ACHN (cell line): ENCODE measurements at places on chromosomes 3 and 15.

- DNase-seq = no peak
Observed at GRCh38 chr3:187783098-187783497, 37.8 kb upstream of the BCL6 start.

- no peak for DNase-seq
Observed at GRCh38 chr3:62028236-62028635, 345.1 kb downstream of the FEZF2 start.

GRCh38 chr15:57205996-57206395 is 170.3 kb upstream of the CGNL1 start:
- no peak for DNase-seq

- no peak for DNase-seq
Observed at GRCh38 chr15:45163508-45163856, 24.3 kb downstream of the SHF start.

DNA sequence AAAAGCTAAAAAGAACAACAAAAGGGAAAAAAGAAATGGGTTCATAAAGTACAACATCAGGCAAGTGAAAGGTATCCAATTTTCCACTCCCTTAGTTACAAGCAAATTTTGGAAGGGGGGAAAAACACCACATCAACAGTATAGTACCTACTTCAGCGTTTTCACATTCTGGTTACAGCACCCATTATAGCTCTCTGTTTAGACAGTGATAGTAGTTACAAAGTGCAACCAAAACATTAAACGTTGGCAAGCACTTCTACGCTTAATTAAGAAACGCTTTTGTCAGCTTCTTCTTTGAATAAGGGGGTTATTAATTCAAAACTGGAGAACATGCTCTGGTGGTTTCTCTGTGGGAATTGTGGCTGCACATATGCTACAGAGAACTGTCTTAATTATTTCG is 180.2 kb downstream of the VPS13C start:
- DNase-seq = no peak

DNA sequence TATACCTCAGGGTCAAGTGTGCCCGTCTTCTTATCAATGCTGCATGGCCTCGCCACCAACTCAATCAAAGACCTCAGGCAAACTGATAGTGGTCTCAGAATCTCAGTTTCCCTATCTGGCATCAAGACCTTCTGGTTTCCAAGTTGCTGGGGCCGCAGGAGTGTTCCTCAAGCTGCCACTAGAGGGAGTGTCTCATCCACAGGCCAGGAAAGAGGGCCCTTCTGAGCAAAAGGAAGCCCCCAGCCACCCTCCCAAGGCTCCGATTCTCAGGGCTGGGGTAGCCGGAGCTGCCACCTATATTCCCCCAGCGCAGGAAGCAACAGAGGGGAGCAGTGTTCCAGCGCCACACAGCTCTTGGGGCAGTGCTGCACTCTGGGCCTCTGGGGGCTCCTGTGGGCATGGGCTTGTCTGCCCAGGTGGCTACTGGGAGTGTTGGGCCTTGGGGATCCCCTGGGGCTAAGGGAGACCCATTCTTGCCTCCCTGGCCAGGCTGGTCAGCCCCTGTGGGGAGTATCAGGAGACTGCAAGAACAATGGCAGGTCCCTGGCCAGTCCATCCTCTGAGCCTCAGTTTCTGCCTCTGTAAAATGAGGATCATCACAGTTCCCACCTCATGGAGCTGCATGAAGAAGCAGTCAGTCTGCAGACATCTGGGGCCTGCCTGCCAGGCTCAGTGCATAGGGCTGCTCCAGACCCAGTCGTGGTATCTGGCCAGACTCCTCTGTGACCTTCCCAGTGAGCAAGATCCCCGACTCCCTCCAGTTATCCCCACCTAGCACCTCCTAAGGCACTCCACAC is 23.4 kb upstream of the SEC13 start:
- peak; percentile 26 for DNase-seq

DNA sequence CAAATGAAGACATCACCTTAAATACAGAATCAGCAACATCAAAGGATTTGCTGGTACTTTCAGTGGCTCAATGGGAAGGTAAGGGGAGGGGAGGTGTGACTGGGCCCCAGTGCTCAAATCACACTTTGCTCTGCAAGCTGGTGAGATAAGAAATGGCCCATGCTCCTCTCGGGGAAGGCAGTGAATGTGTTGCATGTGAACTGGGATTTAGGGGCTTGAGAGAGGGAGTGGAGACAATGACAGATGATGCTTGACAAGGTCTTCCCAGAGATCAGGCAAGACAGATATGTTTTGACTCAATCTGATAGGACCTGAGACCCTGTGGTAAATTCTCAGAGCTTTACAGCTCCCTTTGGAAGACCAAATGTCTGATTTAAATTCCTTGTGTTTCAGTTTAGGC is 233.0 kb upstream of the PROK2 start:
- no peak for DNase-seq

DNA sequence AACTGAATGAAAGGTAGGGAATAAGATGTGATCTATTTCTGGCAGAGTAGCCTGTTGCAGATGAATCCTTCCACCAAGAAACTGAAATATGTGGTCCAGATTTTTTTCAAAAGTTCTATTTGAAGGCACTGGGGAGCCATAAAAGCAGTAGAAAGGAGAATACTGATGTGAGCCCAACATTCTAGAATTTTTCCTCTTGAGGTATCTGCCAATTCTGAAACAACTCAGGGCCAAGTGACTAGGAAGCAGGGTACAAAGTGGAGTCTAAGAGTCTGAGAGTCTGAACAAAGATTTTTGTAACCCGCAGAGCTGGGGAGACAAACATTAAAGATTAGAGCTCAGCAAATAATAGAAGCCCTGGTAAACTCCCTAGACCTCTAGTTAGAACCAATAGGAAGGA is 58.3 kb upstream of the SLCO3A1 start:
- DNase-seq = no peak

DNA sequence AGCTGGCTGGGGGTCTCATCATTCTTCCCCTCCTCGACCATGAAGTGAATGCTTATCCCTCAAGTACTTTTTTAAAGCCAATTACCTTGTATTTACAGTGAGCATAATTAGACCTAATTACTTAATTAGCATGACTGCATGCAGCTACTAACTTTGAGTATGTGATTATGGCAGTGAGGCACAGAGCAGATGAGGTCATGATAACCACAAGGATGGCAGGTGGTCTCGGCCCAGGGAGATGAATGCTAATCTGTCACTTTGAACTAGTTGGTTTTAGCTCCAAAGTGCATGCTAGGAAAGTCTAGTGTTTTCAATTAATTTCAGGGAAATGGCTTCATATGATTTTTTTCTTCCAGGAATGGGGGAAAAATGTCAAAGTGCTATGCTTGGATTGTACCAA is 233.8 kb downstream of the NTRK3 start:
- no peak for DNase-seq

DNA sequence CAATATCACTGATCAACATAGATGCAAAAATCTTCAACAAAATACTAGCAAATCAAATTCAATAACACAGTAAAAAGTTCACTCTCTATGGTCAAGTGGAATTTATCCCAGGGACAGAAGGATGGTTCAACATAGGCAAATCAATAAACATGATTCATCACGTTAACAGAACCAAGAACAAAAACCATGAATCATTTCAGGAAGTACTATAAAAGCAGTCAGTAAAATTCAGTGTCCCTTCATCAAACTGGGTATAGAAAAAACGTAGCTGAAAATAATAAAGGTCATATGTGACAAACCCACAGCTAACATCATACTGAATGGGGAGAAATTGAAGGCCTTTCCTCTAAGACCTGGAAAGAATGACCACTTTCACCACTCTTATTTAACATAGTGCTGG is 172.1 kb downstream of the POLR2M start:
- DNase-seq = no peak

- DNase-seq = no peak
Observed at GRCh38 chr3:49238274-49239127, 38.5 kb downstream of the C3orf62 start.

DNA sequence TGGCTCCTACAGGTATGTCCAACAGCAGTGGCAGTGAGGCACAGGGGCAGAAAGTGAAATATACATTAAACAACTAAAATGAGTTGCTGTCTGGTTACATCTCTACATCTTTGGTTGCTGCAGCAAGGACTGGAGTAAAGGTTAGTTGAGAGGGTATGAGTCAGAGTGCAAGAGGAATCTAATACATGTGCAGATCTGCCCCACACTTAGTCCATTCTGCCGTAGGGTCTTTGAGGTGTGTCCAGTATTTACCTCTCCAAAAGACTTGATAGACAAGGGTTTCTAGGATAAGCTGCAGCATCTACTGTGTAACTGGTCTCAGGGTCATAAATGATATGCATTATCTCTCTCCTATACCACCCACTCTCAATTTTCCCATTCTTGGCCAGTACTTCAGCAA is 6.2 kb upstream of the NEDD4 start:
- no peak for DNase-seq

GRCh38 chr15:98725874-98726273 is 77.5 kb downstream of the IGF1R start:
- no peak for DNase-seq

DNA sequence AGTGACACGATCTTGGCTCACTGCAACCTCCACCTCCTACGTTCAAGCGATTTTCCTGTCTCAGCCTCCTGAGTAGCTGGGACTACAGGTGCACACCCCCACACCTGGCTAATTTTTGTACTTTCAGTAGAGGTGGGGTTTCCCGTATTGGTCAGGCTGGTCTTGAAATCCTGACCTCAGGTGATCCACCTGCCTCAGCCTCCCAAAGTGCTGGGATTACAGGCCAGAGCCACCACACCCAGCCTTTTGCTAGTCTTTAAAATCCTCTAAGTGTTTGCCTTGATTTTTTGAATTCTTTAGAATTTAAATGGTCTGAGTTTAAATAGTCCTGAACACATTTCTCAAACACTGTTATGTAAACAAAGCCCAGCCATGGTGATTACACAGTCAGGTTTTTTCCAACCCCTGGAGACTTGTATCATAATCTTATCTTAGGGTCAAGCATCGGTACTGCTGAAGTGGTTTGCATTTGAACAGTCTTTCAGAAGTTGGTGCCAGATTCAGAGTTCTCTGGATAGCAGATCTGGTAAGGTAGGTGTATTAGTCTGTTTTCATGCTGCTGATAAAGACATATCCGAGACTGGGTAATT is 28.2 kb upstream of the PIAS1 start:
- DNase-seq = no peak

DNA sequence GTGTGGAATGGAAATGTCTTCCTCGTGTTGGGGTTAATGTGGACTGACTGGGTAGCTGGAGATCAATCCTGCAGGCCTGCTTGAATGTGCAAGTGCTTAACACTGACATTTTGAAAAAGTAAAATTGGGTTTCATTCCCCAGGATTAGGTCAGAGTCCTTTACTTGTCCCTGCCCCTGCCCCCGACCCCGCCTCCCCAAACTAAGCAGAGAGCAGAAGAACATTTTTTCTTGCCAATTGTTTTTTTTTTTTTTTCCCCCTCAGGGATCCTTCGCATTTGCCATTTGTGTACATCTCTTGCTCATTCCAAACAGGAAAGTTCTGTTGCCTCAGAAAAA is 147.0 kb upstream of the NR2F2 start:
- no peak for DNase-seq

GRCh38 chr3:18234717-18235335 is 190.3 kb downstream of the SATB1 start:
- DNase-seq = no peak

DNA sequence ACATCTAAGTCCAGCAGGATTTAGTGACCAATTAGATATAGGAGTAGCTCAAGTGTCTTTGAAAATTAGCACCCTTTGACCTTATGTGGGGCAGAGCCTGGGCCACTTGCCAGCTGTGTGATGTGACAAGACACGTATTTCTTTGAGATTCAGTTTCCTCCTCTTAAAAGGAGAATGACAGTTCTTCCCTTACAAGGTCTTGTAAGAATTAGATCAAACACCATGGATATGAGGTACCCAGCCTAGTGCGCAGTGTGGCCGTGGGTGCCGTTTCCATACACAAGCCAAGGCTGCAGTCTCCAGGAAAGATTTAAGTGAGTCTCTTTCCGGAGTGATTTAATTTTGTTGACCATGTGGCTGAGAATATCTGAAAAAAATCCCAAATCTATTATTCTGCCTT is 46.3 kb downstream of the ARHGAP31 start:
- no peak for DNase-seq

DNA sequence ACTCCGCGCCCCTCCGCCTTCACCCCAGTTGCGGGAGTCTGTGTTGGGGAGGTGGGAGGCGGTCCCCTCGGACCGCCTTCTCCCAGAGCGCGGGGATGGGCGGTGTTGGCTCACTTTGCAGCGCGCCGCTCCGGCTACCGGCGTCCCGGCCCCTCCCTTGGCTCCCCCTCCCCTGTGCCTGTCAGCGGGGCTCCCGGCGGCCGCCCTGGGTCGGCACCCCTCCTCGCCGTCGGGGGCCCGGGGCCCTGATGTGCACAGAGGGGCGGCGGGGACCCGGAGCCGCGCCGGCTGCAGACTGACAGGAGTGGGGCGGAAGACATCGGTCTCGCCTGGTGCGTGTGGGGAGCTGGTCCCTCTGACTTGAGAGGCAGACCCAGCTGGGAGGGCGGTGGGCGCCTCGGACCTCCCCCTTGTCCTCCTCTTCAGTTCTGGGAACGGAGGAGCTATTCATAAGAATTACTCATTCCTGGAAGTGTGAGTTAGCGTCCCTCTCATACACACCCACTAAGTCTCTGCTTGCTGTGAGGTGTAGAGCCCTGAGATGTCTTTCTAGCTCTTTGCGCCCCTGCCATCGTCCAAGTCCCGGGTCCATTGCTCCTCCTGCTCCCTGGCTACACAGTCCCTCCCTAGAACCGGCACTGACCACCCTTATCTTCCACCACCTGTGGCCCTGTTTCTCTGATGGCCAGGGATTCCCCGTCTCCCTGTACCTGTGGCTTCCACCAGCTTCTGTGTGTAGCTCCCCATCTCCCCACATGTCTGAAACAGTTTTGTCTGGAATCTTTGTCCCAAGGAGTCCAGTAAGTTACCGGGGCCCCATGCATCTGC is 42.3 kb upstream of the ROPN1 start:
- no peak for DNase-seq

- peak; percentile 27 for DNase-seq
Observed at GRCh38 chr3:147361454-147362420, 44.6 kb downstream of the ZIC4 start.

DNA sequence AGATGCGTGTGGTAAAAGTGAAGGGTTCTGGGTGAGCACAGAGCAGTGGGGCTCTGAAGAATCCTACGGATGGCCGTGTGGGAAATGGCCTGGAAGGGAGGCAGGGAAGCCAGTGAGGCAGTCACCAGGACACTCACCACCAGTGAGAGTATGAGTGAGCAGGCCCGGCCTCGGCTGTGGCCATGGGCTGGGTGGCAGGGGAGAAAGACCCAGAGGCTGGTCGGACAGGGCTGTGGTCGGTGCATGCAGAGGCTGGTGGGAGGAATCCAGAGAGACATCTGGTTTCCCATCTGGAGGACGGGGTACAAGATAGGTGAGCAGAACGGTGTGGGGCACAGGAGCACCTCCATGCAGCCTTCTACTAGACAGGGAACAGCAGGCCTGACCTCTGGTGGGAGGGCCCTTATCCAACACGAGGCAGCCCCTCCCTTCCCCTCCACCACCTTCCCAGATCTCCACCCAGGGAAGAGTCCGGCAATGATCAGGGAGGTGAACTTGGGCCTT is 10.1 kb downstream of the PCSK6 start:
- DNase-seq = no peak

DNA sequence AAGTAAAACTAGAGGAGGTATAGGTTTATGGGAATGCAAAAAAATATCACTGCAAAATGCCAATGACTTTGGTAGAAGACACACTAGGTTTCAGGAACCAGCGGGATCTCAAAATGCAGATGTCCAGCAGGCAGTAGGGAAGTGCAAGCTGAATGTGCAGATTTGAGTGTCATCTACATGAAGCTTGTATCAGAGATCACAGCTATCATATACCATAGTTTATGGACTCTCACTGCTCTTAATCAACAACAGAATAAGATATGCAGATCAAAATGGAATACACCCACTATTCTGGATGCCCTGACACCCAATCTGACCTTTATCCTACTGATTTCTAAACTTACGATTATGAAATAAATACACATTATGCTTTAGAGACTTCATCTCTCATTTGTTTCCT is 27.7 kb downstream of the TMCC1 start:
- no peak for DNase-seq
